ENCODE measurements at places on chromosomes 6 and 20. TPM values are rescaled to one million over a fixed set of nuclear protein-coding genes. Genes with fewer than 3 reads are reported as not detected.

The HLA-DPA1 gene
- 0.33 TPM for total RNA-seq

The HMGCLL1 gene
- total RNA-seq: not detected

The UST gene
- total RNA-seq: under 0.01 TPM

The SLC35F1 gene
- under 0.01 TPM for total RNA-seq

The LINC00237 gene
- total RNA-seq: not detected

The C20orf204 gene
- total RNA-seq: 3.9 TPM

The NT5E gene
- 159 TPM for total RNA-seq

The LHFPL5 gene
- total RNA-seq: not detected

The HCK gene
- 0.33 TPM for total RNA-seq

The KCNQ2 gene
- not detected for total RNA-seq

The OOEP gene
- not detected for total RNA-seq

The SLPI gene
- total RNA-seq: not detected

The THBS2 gene
- total RNA-seq: 2.0 TPM

The EPHA7 gene
- under 0.01 TPM for total RNA-seq

The GJA10 gene
- not detected for total RNA-seq

The SRMS gene
- total RNA-seq: not detected

The SS18L1 gene
- 15.7 TPM for total RNA-seq

The FITM2 gene
- total RNA-seq: 7.8 TPM
